ENCODE measurements at places on chromosomes 6 and 20. TPM values are rescaled to one million over a fixed set of nuclear protein-coding genes. Genes with fewer than 3 reads are reported as not detected.

Gene GLP1R
- total RNA-seq, result 1.6 TPM

Gene TNF
- not detected for total RNA-seq

Gene BPIFB4
- total RNA-seq, result not detected

Gene GPR63
- total RNA-seq, result 4.2 TPM

Gene RAD21L1
- total RNA-seq, result not detected

Gene TBC1D32
- total RNA-seq, result 9.9 TPM

Gene UBE2C
- total RNA-seq, result 46.4 TPM

Gene EDN1
- total RNA-seq, result 20.3 TPM

Gene SASH1
- total RNA-seq, result 99.9 TPM

Gene MAP7
- total RNA-seq, result 45.4 TPM

Gene FILIP1
- 2.0 TPM for total RNA-seq

Gene TSPO2
- not detected for total RNA-seq

Gene WFDC13
- not detected for total RNA-seq

Gene MYBL2
- total RNA-seq, result 51.0 TPM

Gene OXT
- 1.2 TPM for total RNA-seq

Gene FAM83C
- not detected for total RNA-seq

Gene ENPP1
- 12.9 TPM for total RNA-seq

Gene ERVFRD-1
- total RNA-seq, result not detected

Gene HLA-DOA
- total RNA-seq, result 2.5 TPM

DNA sequence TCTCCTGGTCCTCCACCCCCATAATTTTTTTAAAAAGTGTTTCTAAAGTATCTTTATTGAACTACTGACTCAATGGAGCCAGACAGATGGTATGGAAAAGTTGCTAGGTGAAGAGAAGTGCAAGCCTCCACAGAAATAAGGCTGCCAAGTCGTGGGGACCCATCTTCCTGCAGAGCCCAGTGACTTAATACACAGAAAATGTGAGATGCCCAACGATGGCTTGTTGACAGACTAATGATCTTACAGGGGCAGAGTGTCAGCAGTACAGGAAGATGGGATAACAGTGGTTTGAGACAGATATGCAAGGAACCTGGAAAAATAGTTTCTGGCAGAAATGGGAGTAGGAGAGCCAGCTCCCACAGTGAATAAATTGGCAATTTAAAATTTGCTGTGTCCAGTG is 43.3 kb downstream of the FYN start:
- no peak for DNase-seq

- DNase-seq, result no peak
Observed at GRCh38 chr6:105382496-105382895, 20.4 kb downstream of the PREP start.

- no peak for DNase-seq
Observed at GRCh38 chr6:1527073-1527457, 82.7 kb upstream of the FOXC1 start.

DNA sequence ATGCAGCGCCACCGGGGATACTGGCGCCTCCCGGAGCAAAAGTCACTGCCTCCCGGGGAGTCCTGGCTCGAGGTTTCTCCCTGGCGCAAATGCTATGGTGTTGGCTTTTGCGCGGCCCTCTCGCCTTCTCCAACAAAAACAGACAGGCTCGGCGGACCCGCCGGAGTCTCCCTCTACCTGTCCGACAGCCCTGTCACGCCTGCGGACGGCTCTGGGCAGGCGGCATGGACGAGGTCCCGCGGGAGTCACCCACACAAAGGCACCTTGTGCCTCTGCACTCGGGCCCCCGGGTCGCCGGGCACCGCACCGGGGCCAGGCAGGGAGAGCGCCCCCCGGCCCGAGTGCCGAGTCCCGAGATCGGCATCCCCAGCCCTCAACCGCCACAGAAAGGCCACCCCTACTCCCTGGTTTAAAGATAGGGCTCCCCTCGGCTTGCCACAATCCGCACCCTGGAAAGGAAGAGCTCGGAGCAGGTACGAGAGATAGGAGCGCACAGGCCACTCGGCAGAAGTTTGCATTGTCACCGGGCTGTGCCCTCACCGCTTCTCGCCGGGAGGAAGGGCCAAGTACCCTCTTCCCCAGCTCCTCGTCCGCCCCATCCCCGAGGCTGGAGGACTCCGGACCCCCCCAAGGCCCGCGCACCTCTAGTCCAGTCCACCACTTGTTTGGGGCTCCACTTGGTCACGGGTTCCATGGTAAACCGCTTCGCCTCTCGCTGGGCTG is 903 bp downstream of the CNKSR3 start:
- DNase-seq, result no peak

DNA sequence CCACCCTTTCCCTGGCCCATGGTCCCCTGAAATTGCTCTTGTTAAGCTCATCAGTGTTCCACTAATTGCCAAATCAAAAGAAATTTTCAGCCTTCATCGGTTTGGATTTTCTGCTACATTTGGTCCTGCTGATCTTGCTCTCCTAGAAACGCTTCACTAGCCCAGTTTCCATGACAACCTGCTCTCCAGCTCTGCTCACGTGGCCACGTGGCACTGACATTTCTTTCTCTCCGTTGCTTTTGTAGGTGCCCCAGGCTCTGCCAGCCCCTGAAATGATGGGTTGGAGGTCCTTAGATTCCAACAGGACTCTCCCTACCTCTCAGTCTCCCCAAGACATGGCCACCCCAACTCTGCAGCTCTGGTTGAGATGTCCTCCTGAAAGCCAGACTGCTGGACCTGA is 45.8 kb upstream of the NNAT start:
- peak; percentile 43 for DNase-seq

- DNase-seq, result no peak
Observed at GRCh38 chr6:62283796-62284411, 2.1 kb downstream of the KHDRBS2 start.

DNA sequence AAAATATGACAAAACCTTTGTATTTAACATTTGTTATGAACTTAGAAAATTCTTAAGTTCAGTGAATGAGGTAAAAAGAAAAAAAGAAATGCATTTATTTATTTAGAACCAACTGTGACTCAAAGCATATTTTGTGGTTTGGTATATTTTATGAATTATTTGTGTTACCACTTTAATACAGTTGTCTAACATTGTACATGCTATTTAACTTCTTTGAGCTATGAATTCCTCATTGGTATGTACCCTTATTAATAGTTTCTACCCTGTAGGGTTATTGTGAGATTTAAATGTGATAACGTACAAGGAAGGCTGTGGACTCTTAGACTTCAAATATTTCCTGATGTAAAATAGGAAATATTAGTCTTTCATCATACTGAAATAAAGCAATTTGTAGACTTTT is 162.6 kb downstream of the MMUT start:
- DNase-seq, result no peak

GRCh38 chr6:169211881-169212280 is 41.8 kb downstream of the THBS2 start:
- no peak for DNase-seq

DNA sequence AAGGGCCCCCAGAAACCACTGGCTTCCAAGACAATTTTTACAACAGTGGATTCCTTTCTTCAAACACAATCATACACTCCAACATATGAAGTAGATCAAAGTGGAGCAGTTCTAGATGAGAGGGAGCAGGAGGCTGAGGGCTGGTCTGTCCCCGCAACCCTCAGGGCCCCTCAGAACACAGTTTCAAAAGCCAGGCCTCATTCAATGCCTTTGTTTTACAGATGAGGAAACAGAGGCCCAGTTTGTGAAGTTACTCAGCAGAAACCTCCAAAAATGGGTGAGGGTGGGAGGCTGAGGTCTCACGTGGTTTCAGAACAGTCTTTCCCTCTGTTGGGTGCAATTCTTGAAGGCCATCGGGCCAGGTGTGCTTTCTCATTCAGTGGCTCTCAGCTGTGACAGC is 134.9 kb downstream of the SCML4 start:
- DNase-seq, result no peak

DNA sequence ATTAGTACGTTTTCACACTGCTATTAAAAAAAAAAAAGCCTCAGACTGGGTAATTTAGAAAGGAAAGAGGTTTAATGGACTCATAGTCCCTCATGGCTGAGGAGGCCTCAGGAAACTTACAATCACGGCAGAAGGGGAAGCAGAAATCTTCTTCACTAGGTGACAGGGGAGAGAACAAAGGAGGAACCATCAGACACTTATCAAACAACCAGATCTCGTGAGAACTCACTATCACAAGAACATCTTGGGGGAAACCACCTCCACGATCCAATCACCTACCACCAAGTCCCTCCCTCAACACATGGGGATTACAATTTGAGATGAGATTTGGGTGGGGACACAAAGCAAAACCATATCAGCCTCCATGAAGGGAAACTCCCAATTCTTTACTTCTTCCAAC is 85.2 kb upstream of the MAFB start:
- no peak for DNase-seq

DNA sequence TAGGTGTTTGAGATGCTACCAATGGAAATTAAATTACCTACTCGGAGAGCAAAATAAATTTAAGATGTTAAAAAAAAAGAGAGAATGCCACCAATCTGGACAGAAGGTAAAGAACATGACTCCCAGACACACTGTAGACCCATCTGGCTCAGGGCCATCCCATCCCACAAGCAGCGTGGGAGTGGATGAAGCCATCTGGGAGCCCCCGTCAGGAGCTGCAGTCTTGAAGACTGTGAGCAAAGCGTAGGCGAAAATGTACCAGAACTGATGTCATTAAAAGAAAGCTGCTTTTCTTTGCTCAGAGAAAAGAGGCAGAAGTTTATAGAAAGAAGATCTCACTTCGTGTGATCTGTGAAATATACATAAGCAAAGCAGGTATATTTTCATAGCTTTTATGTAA is 815.7 kb downstream of the QKI start:
- no peak for DNase-seq

DNA sequence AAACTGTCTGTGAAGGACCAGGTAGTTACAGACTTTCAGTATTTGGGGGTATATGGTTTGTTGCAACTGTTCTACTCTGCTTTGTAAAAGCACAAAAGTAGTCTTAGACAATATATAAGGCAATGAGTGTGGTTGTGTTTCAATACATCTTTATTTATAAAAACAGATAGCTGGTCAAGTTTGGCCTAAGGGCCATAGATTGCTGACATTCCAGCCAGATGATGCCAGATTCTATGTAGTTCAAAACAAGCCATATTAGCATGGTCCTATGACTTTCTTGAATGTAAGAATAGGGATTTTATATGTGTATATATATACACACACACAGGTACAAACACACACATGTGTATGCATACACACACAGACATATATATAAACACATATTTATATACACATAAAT is 201.8 kb downstream of the GRIK2 start:
- DNase-seq, result no peak

DNA sequence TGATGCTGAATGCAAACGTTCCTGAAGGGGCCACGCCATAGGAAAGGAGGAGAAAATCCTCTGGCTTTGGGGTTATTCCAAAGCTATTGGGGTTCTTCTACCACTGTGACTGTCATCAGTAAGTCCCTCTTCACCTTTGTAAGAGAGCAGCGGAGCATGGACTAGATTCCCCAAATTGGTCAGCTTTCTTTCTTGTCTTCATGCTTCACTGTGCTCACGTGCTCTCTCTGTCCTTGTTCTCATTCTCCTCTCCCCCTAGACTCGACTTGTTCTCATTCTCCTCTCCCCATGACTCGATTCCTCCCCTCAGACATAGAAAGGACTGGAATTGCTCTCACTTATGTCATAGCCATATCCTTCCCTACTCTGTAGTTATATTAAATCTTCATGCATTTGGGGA is 54.8 kb upstream of the ADGRG6 start:
- no peak for DNase-seq

- no peak for DNase-seq
Observed at GRCh38 chr6:5617179-5617578, 355.9 kb downstream of the FARS2 start.

- DNase-seq, result no peak
Observed at GRCh38 chr6:21522797-21523456, 70.6 kb upstream of the SOX4 start.

DNA sequence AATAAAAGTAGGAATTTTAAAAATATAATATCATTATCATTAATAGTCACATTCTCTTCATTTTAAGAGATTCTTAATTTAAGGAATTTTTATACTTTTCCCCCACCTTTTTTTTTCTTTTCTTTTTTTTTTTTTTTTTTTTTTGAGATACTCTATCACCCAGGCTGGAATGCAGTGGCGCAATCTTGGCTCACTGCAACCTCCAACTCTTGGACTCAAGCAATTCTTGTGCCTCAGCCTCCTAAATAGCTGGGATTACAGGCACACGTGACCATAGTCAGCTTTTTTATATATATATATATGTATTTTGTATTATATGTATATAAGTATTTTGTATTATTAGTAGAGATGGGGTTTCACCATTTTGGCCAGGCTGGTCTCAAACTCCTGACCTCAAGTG is 457.7 kb downstream of the CDKAL1 start:
- no peak for DNase-seq

GRCh38 chr20:14583413-14583812 is 246.0 kb upstream of the FLRT3 start:
- no peak for DNase-seq

- DNase-seq, result no peak
Observed at GRCh38 chr20:59787538-59787890, 145.9 kb downstream of the SYCP2 start.

GRCh38 chr6:168361766-168362165 is 42.2 kb upstream of the DACT2 start:
- DNase-seq, result no peak

DNA sequence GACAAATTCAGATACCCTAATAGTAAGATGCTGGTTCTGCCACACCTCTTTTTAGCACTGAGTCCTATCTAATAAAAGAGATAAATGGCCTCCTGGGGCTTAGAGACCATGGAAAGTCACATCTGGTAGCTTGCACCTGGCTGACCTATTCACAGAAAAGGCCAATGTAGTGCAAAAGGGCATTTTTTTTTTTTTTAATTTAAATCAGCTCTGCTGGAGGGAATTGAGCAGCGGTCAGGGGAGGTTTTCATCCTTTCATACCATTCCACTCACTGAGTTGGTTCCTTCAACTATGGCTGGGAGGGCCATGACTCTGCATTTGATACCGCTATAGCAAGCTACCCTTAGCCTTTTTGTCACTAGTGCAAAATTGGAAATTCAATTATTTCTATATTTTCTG is 20.1 kb upstream of the HS3ST5 start:
- DNase-seq, result no peak

GRCh38 chr6:1082285-1082935 is 229.5 kb upstream of the FOXQ1 start:
- no peak for DNase-seq

DNA sequence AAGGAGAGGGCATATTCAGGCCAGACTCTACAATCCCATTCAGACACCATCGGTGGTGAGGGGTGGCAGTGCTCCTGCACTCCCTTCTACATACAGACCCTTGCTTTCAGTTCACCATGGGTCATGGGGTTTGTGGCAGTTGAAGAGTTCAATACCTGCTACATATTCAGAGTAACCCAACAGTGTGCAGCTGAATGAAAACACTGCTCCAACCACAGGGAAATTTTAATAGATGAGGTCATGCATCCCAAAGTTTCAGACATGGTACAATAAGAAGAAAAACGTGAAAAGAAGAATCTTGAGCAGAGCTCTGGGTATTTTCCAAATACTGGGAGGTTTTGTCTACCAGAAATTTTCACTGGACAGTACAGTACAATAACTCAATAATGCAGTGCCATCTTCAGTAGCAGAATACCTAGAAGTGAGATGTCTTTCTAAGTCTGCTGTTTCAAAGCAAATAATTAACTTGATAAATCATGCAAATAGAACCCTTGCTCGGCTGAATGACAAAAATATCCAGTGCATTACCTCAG is 162.1 kb downstream of the PTPRK start:
- no peak for DNase-seq

GRCh38 chr6:79672631-79673111 is 41.5 kb downstream of the SH3BGRL2 start:
- DNase-seq, result no peak

GRCh38 chr20:10897336-10897735 is 223.5 kb upstream of the JAG1 start:
- DNase-seq, result no peak
